GM04503 (cell line): ENCODE measurements at places on chromosomes 3 and 15.

DNA sequence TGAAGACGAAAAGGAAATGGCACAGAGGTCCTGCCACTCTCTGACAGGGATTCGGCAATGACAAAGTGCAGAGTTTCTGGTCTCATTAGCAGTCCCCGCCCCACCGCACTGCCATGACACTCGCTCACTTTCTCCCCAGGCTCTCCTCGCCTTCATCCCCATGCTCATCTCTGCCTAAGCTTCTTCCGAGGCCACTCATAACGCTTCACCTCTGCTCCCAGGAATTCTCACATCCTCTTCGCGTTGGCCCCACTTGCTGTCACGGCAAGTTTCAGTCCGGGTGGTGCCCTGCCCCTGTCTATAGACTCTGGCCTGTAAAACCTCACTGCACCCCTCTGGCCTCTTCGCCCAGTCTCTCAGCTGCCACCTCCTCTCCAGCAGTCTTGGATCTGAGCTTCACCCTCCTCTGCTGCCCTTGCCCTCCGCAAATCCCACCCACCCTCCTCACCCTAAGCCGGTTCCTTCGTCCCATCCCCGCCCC lies 654 bp downstream of the RUBCN start:
- DNase-seq = no peak

- DNase-seq = no peak
Measured at GRCh38 chr15:80694611-80695098, 455 bp upstream of the ABHD17C start.

DNA sequence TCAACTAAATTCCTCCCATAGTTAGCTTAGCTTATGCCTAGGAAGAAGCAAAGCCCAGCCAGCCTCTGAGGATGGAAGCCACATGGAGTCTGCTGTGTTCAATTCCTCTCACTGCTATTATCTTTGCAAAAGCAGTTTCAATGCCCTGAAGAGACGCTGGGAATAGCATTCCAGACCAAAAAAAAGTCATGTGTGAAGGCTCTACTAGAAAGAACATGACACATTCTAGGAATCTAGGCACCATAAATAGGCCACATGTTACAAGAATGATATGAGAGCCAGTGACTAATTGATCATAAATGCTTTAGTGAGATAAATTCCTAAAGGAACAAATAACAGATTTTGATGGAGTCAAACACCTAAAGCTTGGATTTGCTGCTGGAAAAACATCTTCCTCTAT lies 800.8 kb downstream of the TUSC7 start:
- DNase-seq = peak; percentile 36

DNA sequence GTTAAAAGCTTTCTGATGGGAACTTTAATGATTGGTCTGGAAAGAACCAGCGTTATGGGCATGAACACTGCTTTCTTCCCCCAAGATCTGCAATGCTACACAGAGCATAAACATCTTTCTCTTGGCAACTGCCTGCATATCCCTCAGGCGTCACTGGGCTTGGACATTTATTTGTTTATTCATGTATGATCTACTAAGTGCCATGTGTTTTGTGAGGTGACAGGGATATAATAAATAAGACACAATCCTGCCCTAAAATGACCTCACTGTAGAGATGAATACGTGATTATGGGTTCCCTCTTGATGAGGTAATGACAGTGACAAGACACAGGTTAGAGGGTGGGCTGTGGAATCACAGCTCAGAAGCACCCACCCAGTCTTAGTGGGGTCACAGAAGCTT lies 485.3 kb downstream of the PDCD6IP start:
- no peak for DNase-seq

DNA sequence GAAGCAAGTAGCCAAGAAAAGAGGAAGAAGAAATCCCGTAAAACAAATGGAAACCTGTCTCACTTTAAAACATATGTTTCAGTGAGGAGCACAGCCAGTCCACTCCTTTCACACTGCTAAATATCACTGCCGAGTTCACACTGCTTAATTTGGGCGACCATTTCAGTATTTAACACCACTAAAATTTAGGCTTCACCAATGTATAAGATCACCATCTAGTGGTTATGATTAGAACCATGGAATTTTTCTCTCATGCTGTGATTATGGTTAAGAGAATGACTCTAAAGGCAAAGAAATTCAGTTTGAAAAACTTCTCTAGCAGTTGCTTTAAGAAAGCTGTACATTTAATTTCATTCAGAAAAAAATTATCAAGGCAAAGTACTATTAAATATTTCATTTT lies 16.6 kb downstream of the SLC4A7 start:
- DNase-seq = no peak

DNA sequence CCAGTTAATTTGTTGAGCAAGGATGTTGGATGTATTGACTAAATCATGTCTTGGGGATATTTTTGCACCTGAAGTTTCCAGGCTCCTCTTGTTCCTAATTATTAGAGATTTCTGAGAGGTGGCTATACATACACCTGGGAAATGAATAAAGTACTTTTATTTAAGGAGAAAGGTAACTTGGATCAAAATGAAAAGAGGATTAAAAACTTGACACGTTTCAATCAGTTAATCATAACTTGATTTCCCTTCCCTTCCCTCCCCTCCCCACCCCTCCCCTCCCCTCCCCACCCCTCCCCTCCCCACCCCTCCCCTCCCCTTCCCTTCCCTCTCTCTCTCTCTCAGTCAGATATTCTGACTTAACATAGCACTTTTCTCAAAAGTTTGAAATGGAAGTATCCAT lies 126.3 kb downstream of the KCNH8 start:
- no peak for DNase-seq

DNA sequence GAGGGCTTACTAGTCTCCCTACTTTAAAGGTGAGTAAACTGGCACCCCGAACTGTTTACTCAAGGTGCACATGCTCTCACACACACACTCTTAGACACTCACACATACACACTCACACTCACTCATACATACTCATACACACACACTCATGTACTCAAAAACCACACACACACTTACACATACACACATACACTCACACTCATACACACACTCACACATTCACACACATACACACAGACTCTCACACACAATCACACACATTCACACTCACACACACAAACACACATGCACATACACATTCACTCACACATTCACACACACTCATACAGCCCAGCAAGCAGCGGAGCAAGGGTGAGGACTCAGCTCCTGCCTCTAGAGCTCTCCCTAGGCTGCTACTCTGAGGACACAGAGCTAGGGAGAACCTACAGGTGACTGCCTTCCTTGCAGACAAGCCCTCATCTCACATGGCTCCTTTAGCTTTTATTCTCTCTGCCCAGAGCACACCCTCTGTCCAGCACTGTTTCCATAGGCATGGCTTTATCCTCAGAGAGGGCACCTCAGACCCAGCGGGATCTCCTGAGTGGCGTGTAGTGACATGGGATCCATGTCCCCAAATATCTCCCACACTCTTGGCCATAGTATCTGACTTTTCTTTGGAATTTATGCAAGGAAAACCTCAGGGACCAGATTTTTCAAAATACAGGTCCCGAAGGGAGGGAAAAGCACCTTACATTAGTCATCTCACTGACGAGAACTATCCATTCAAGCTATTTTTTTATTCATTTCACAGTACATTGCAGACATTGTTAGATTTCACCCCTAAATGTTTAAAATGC lies 26.2 kb upstream of the ATG7 start:
- DNase-seq = no peak

DNA sequence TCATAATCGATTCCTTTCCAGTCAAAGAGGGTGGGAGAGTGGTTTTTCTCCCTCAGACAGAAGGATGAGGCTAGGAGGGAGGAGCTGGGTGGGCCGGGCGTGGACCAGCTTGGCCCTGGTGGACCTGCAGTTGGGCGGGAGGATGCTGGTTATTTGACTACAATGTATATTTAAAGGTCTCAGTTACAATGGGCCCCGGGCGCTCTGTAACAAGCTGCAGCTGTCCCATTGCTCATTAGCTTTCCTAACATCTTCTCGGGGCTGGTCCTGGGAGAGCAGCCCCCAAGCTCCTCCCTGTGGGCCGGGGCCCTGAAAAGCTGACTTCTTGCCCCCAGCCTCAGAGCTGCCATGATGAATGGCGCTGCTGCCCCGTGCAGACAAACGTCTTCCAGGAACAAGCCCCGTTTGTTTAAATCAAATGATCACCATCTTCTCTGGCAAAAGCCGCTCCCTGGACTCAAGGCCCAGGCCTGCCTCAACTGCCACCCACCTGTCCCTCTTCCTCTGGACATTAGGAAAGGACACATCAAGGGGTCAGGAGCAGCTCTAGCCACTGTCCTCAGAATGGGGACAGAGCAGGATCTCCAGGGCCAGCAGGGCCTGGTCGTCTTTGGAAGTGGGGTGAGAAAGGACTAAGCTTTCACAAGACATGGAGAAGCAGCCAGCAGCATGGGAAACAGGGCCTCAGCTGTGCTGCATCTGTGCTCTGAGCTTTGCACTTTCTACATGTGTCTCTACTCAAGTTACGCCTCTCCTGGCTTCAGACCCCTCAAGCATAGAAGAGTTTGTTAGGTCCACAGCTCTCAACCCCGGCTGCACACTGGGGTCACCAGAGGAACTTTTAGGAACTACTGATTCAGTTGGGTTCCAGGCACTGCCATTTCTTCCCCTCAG lies 38.6 kb downstream of the MAGEF1 start:
- DNase-seq = no peak

DNA sequence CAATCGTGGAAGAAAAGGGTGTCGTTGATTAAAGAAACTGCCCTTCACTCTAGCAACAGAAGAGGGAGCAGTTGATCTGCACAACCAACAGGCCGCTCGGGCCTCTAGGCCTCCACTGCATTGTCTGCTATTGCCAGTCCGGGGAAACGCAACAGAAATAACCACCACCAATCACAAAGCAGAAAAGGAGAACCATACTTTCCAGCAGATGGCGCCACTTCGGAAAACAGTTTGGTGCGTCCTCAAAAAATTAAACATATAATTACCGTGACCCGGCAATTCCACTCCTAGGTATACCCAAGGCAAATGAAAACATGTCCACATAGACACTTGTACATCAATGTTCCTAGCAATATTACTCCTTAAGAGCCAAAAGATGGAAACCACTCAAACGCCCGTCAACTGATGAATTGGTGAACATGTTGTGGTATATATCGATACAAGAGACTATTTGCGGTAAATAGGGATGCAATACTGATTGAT lies 154.1 kb downstream of the TJP1 start:
- no peak for DNase-seq

GRCh38 chr3:197224034-197224444 lies 74.4 kb downstream of the DLG1 start:
- no peak for DNase-seq

DNA sequence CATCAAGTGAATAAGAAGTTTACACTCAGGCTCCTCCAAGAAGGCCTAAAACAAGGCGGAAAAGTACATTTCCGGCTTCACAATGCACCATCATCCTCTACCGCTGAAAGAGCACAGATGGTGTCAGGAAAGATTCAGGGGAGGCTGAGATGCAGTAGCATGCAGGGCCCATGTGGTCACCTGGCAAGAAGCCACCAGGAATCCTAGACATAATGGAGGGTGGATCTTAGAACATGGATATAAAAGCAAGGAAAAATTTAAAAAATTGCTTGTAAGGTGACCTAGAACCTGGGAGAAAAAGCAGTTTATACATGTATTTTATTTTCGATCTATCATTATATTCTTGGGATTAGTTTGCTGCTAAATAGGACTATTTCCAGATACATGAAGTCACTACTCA lies 21.9 kb upstream of the OTOL1 start:
- DNase-seq = no peak

GRCh38 chr3:135973841-135974240 lies 8.3 kb downstream of the PPP2R3A start:
- no peak for DNase-seq

- DNase-seq = no peak
Measured at GRCh38 chr3:44048949-44049348, 192.7 kb upstream of the TOPAZ1 start.

DNA sequence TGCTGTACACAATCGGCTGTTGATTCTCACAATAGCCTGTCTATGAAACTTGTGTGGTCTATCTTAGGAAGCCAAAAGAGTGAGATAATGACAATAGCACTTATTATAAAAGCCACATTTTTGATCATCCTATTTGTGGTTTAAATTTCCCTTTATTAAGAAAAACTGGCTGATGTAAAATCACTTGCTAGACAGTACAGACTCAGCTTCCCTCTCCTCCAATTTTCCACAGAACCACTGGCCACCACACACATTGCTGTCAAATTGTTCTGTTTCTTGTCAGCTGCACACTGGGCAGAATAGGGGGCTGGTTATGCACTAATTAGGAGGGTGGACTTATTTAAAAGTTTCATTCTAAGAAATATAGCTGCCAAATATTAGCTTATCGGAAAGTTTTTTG lies 425.9 kb downstream of the EPHA3 start:
- DNase-seq = no peak

DNA sequence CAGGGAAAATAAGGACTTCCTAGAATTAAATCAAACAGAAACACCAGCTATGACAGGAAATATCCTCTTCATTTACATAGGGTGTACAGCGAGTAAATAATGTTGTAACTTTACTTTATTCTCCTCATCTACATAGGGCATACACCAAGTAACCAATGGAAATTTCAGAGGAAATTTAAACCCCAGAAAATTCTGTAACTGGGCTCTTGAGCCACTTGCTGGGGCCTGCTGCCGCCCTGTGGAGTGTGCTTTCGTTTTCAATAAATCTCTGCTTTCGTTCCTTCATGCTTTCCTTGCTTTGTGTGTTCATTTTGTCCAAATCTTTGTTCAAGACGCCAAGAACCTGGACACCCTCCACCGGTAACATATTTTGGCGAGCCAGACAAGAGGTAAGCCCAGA lies 990.4 kb upstream of the CADM2 start:
- no peak for DNase-seq

DNA sequence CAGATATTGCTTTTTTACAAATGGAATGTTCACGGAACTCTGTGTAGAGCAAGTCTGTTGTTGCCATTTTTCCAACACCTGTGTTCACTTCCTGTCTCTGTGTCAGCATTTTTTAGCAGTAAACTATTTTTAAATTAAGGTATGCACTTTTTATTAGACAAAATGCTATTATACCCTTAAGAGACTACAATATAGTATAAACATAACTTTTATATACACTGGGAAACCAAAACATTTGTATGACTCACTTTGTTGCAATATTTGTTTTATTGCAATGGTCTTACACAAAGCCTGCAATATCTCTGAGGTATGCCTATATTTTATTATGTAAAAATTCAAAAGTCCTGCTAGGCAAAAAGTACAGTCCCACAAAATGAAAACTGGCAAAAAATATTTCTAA lies 39.8 kb upstream of the FGF7 start:
- no peak for DNase-seq

DNA sequence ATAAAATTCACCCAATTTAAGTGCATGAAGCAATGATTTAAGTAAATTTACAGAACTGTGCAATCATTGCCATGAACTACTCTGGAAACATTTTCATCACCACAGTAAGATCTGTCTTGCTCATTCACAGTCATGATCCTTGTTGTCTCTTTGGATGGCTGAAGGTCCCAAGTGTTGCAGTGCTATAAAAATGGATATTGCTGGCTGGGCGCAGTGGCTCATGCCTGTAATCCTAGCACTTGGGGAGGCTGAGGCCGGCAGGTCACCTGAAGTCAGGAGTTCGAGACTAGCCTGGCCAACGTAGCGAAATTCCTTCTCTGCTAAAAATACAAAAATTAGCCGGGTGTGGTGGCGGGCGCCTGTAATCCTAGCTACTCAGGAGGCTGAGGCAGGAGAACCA lies 17.0 kb downstream of the SNRPN start:
- DNase-seq = no peak
